ENCODE measurements at places on chromosomes 2 and 18.

- no peak for DNase-seq
These were observed 9.4 kb downstream of the CRACDL start for GRCh38 chr2:98926601-98927000.

DNA sequence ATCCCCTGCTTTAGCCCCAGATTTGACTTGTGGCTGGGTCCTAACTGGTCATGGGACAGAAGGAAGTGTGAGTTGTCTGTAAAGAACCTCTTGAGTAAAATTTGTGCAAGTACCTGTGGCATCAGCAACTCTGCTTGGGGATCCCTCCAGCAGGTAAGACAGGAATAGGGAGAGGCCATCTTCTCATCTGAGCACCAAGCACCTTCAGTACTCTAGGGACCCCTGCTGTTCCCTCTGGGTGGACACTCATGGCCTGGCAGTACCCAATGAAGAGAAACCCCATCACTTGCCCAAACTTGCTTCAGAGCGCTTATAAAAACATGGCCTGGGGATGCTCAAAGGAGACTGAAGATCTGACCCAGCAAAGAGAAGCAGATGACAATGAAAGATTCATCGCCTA lies 297.8 kb downstream of the SP3 start:
- no peak for DNase-seq

DNA sequence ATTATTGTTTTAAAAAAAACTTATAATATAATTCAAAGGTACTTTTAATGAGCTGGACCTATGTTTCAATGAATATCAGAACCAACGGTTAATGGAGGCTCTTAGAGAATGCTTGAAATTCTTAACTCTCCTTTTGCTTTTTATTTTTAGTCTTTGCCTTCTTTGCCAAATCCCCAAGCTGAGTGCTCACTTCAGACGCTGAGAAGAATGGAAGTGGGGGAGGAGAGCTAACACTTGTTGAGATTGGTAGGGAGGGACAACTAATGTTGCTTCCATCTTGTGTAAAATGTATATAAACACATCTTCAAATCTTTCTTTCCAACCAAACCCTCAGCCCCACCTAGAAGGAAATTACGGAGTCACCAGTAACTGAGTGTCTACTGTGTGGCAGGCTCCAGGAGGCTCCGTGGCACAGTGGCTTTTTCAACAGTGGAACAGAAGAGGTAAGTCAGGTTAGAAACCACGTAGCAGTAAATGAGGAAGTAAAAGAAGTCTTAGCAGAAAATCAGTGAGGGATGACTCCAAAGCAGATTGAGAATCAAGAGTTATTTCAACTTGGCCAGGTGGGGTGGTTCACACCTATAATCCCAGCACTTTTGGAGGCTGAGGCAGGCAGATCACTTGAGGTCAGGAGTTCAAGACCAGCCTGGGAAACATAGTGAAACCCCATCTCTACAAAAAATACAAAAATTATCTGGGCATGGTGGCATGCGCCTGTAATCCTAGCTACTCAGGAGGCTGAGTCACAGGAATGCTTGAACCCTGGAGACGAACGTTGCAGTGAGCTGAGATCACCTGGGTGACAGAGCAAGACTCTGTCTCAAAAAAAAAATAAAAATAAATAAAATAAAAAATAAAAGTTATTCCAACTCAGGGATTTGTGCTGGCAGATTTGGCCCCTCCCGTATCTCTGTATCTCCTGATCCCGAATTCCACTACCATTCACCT lies 45.0 kb upstream of the CREB1 start:
- DNase-seq = no peak

GRCh38 chr2:105254531-105255210 lies 13.1 kb downstream of the GPR45 start:
- DNase-seq = no peak

GRCh38 chr2:231632559-231633142 lies 40.0 kb downstream of the TEX44 start:
- no peak for DNase-seq

DNA sequence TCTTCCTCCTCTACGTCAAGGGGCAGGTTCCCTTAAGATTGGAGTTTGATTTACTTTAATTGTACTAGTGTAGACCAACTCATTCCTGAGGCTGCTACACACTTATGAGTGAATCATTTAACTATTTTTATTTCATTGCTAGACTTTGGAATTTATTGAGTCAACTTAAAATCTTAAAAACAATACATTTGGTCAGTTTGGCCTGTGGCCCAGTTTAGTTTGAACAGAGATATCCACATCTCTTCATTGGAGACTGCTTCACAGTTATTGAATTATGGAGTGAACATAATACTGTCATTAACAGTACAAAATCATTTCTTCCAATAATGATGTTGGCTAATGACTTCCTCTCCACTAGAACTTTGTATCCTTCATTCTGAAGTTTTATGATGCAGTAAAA lies 34.5 kb upstream of the STPG4 start:
- DNase-seq = no peak

- DNase-seq = no peak
These were observed 6.8 kb downstream of the FHL2 start for GRCh38 chr2:105391763-105392662.

Measured in NCI-H748 treated with DMSO at 0.1 percent for 48 hours (cell line).